ENCODE measurements at places on chromosomes 6 and 20. TPM values are rescaled to one million over a fixed set of nuclear protein-coding genes. Genes with fewer than 3 reads are reported as not detected.

GRCh38 chr20:44961011-44961869 lies 1.0 kb upstream of the TOMM34 start:
- DNase-seq, result no peak

GRCh38 chr20:2451939-2452732 lies 18.5 kb downstream of the SNRPB start:
- peak; percentile 71 for DNase-seq

Gene MKKS
- 8.3 TPM for total RNA-seq

GRCh38 chr6:158837684-158838625 lies 18.8 kb upstream of the EZR start:
- no peak for DNase-seq

Gene LY6G6D
- 1.6 TPM for total RNA-seq

DNA sequence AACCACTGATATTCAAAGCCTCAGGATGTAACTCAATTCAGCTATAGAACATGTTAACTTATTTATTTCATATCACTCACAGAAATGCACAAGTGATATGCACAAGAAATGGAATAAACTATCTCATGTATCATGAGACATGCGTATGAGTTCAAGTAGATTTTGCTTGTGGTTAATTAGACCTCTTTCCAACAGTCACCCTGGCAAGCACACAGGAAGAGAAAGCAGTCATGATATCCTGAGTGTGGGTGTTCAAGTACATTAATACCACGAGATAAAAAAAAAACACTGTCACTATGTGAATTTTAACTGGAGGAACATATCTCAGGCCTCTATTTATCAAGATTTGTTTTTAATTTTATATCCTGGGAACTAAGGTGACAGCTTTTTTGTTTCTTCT lies 64.2 kb downstream of the LAMP5 start:
- DNase-seq, result peak; percentile 2

DNA sequence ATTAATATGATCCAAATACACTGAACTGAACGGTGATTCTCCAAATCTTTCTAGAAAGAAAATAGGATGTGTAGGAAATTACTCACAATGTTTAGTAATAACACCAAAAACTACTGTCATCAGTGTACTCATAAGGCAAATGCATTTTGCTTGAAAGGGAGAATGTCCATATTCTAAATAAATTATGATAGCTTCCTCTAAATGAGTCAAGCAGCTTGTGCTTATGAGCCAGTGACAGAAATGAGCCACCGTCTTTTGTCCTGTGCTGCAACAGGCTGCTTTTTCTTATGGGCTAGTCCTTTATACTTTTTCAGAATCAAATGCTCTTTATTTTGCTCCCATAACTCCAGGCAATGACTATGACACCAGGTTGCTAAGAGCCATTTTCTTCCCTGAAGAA lies 4.5 kb upstream of the ZNF451 start:
- DNase-seq, result no peak

DNA sequence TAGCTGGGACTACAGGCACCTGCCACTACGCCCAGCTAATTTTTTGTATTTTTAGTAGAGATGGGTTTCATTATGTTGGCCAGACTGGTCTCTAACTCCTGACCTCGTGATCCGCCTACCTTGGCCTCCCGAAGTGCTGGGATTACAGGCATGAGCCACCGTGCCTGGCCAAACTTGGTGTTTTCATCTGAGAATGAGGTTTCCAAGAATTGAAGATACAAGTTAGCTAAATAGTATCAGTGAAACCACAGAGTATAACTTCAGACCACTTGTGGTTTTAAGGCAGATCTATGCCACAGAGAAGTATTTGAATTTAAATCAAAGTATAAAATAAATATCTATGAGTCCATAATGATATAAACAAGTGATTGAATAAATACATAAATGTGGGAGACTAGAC lies 70.1 kb downstream of the SLC16A10 start:
- DNase-seq, result no peak

Gene SFT2D1
- total RNA-seq, result 34.2 TPM

- DNase-seq, result peak; percentile 80
Observed at GRCh38 chr20:46174469-46175126, 56.5 kb downstream of the CD40 start.

Gene AGPAT4
- total RNA-seq, result 28.5 TPM

Gene NAA20
- total RNA-seq, result 27.5 TPM

GRCh38 chr6:9690388-9690787 lies 724.5 kb downstream of the TFAP2A start:
- no peak for DNase-seq

GRCh38 chr20:56776345-56776744 lies 147.2 kb downstream of the TFAP2C start:
- no peak for DNase-seq

DNA sequence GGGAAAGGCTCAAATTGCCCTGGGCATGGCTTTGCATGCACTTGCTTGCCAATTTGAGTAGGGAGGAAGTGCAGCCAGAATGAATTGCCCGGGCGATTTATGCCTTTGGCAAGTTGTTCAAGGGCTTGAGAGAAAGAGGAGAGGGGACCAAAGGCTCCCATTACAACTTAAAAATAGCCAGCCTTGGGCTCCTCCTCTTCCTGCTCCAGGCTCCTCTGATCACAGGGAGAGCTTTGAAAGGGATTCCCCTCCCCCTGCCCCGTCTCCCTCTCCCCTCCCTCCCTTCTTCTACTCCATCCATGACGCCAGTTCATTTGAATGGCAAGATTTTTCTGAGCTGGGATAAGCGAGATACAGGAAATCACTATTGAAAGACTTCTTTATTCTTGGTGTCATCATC lies 304.9 kb upstream of the JAG1 start:
- no peak for DNase-seq

- DNase-seq, result no peak
Observed at GRCh38 chr20:52577696-52578095, 386.1 kb upstream of the ZFP64 start.

- DNase-seq, result peak; percentile 52
Observed at GRCh38 chr6:35728683-35729678, 7.9 kb upstream of the ARMC12 start.

DNA sequence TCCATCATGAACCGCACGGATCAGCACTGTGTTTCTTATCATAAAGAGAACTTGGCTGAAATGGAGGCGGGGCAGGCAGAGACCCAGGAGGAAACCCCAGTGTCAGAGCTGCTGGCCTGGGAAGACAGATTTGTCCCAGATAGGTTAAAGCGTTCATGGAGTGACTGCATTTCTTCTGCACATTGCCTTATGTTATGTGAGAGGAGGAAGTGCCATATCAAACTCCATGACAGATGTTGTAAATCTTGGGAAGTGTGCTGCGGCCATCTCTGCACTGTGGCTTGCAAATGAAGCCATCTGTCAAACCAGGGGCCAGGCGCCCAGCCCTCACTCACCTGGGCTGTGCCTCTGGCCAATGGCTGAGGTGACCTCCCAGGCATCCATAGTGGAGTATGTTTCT lies 163.0 kb downstream of the SLC24A3 start:
- DNase-seq, result no peak

DNA sequence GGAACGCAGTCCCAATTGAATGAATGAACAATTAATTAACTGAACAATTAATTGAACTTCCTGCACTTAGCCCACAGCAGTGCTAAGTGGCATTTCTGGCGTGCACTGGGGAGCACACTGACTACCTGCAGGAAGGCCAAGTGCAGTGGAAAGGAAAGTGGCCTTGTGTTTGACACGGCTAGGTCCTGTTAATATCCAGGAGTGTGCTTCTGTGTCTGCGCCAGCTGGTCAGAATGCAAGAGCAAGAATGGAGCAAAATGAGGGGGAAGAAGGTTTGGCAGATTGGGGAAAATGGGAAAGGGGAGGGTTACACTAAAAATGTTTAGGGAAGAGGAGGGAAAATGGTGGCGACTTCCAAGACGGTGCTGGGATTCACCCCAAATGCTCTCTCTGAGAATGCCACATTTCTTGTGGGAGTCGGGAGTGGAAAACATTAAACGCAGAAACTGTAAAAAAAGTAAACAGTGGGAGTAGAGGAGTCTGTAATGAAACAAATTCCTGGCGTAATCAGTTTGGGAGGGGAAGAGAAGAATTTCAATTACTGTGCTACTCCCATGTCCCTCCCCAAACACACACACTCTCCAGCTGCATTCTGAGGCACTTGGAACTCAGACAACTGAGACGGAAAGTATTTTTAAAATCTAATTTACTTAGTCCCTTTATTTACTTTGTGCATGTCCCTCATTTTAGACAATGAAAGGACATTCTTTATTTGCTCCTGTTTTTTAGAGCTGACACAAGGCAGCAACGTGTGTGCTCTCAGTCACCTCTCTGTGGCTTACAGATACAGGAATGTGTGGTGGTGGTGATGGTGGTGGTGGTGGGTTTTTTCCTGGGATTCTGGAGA lies 64.1 kb downstream of the CLIC5 start:
- DNase-seq, result no peak

DNA sequence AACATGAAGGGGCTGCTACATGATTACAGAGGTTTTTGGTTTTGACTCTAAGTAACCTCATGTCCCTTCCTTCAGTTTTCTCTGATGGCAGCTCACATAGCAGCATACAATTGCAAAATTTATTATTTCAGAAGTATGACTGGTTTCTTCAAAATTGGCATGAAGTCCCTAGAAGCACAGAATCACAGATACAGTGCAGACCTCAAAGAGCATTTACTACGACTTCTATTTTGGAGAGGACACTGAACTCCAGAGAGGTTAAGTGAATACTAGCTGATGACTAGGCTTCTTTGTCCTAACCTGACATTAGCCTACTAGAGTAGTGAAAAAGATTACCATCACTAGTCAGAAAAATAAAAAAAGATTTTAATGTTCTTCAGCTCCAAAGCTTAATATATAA lies 664.3 kb downstream of the RFPL4B start:
- DNase-seq, result no peak

- no peak for DNase-seq
Observed at GRCh38 chr6:81743649-81744048, 8.8 kb downstream of the TENT5A start.

Gene KCNG1
- total RNA-seq, result 0.27 TPM

- DNase-seq, result no peak
Observed at GRCh38 chr20:45595235-45595634, 16.2 kb upstream of the WFDC8 start.

DNA sequence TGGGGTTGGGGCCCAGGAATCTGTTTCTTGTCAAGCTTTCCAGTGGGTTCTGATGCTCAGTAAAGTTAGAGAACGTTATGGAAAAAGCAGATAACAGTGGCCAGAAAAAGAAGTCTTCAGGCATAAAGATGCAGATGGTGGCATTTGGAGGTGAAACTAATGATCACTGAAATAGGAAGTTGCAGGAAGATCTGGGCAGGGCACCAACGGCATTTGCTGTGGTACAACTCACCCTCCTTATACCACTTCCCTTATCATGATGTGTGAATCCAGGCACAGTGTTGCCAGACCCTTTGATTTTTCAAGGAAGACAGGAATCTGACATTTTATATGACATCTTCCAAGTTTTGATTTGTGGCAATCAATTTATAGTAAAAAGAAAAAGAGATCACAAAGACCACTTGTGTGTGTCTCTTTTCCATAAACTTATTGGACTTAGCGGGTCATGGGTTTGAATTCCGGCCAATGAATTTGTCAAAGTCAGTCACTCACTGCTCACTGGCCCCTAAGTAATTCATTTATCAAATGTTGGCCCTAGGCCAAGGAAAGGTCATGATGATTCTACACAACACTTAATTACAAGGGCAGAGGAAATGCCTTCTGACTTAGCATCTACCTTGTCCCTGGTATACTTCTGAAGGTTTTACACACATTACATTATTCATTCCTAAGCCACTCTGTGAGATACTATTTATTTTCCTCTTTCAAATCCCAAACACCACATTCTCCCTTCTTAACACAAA lies 37.6 kb downstream of the LAMP5 start:
- DNase-seq, result no peak

DNA sequence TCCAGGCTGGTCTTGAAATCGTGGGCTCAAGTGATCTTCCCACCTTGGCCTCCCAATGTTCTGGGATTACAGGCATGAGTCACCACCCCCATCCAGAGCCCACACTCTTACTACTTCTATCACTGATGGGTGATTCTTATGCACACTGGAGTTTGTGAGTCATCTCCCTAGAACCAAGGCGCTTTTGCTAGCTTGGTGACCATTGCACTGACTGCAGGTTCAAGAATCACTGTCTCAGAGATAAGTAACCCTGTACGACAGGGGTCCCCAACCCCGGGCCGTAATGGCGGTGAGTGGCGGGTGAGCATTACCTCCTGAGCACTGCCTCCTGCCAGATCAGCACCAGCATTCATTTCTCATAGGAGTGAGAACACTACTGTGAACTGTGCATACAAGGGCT lies 118.8 kb downstream of the MAP3K7 start:
- no peak for DNase-seq

DNA sequence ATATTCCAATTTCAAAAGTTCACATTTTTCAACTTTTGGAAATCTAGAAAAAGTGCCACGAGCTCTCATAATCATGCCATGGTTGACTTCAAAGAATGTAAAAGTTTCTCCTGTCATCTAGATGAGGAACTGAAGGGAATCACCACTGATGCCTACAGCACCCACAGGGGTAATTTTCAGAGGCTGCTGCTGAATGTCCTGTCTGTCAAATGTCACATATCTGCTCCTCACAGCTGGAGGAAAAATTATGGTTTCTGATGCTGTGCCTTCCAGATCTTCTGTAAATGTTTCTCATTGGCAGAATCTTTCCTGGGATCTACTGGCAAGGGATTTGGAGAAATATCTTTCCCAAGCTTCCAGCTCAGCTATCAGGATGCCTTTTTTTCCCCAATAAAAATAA lies 32.5 kb upstream of the TRERF1 start:
- DNase-seq, result no peak

DNA sequence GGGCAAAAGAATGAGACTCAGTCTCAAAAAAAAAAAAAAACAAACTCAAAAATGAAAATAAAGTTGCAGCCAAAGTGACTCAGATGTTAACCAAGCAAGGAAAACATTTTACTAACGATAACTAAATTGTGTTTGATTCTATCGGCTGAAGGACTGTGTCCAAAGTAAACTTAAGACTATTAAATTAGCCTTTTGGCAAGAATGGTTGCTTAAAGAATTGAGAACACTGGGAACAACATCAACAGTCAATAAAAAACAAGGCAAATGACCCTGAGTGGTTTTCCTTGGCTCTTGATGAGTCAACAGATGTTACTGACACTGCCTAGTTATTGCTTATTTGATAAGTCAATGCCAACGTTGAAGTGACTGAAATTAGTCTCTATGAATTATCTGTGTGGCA lies 36.7 kb downstream of the POU3F2 start:
- no peak for DNase-seq

DNA sequence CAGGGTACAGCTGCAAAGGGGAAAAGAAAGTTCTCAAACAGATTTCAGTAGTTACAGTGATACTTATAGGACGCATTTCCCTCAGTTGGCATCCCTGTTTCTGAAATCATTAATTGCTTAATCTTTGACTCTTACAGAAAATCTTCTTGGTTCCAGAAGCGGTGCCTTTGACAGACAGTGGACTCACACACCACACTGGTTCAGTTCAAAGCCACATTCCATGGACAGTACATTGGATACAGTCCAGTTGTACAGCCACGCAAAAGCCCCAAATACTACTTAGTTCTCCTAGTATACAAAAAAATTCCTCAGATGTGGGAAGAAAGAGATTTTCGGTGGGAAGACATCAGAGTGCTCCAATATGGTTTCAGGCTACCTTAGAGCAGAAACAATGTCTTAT lies 460.4 kb downstream of the PRKN start:
- no peak for DNase-seq
